NCI-H1092 treated with DMSO at 0.1 percent for 48 hours (cell line): ENCODE measurements at places on chromosomes 11 and 22.
A peak's percentile ranks its signal among the peaks of the same experiment; 100 is the strongest.

GRCh38 chr11:97269527-97269926 is 879.7 kb downstream of the JRKL start:
- DNase-seq = no peak

DNA sequence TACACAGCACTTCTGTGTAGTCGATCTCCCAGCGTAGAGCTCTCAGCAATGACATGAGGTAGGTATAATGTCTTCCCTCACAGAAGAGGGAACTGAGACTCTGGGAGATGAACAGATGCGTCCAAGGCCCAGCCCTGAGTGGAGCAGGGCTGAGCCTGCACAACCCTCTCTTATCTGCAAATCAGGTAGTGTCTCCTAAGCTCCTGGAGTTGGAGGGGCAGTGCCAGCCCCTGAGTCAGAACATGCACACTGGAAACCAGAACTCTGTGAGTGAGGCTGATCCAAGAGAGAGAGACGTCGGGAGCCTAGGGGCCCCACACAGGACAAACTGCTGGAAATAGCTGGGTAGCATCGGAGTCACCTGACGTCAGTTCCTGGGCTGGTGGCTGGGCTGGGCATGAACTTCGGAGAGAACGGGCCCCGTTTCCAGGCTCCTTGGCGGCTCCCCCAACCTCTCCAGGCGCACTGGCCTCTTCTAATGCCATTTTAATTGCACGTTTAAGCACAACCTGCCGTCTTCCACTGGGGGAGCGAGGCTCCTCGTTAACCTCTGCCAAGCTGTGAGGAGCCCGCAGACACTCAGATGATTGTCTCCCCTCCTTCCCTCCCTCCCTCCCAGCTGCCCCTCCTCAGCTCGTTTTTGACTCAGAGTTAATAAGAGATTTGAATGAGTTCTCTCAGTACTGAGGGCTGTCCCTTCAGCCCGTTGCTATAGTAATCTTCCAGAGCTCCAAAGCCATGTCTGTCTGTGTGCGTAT is 191.2 kb upstream of the TBCEL start:
- DNase-seq = peak; percentile 40

DNA sequence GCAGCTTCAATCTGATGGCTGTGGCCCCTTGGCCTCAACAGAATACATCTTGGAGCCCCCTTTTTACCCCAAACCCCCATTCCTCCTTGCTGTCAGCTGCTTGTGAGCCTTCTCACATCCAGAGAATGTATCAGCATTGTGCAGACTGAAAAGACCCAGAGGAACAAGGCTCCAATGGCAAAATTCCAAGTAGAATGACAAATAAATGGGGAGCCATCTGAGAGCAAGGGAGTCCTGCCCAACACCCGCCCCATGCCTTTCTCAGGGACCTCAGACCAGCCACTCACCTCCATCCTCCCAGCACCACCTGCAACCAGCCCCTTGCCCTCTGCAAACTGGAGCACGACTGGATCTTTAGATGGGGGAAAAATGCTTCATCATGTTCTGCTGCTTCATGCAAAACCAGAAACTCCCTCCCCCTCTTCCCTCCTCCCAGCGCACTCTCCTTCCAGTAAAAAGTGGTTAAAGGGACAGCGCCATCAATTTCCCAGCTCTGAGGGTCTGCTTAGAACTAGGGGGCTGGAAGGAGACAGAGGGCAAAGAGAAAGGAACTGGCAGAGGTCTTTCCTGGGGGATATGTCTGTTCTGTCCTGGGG is 2.2 kb upstream of the NEFH start:
- DNase-seq = peak; percentile 57

DNA sequence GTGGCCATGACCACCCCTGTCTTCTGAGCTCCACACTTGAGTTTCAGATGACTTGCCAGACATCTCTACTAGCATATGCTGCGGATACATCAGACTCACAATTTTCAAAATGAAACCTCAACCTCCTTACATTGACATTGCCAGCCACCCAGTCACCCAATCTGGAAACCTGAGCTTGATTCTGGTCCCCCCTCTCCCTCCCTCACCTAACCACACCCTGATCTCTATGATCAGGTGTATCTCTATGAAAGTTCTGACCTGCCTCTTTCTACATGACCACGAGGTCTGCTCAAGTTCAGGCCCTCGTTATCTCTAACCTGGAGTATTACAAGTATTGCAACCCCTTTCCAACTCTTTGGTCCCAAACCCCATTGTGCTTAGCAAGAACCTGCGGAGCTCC is 254.1 kb downstream of the KIRREL3 start:
- DNase-seq = no peak

- DNase-seq = peak; percentile 76
Observed at GRCh38 chr11:99015634-99016454, 4.9 kb upstream of the CNTN5 start.

DNA sequence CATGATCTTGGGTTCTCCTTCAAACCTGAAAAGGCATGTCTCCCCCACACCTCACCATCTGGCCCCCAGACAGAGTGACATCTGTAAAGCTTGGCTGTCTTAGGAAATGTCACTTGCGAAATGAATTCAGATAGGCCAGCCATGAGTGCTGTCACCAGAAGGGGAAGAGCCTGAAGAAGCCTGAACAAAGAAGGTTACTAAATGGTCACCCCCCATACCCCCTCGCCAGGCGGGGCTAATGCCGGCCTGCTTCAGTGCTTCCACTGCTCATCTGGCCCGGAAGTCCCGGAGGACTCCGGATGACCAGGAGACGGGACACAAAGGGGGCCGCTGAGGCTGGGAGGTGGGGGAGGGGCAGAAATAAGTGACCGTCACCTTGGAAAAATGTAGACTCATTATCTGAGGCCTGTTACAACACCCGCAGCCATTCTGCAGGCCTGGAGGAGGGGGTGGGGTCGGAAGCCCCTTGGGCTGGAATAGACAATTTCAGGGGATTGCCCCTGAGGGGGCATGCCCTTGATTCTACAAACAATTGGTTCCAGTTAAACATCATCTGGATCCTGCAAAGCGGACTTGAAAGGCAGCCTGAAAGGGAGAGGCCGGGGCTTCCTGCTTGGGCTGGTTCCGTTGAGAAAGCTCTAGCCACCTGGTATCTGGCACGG is 43.2 kb downstream of the NAT10 start:
- DNase-seq = no peak

DNA sequence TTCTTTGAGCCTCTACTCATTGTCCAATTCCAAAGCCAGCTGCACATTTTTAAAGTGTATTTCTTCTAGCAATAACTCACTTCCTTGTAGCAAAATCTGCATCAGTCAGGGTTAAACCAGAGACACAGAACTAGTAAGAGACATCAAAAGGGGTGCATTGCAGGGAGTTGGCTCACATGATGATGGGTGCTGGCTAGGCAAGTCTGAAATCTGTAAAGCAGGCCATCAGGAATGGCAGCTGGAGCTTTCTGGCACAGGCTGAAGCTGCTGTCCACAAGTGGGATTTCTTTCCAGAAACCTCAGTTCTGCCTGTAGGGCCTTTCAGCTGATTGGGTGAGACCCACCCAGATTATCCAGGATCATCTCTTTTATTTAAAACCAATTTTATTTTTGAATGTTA is 698.1 kb downstream of the NTM start:
- DNase-seq = no peak

DNA sequence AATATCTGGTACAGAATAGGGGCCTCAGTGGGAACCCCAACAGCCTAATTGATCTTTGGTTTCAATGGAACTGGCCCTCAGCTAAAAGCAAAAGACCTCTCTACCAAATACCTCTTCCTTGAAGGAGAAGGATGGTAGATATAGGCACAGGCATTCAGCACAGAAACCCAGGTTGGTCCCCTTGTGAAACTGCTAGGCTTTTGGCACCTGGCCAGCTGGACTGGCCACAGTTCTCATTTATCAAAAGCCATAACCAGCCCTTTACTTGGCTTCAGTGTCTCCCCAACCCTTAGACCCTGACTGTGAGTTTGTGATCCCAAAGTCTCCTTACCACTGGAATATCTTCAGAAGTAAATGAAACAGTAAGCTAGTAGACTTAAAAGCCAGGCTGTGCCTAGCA is 152.9 kb downstream of the TENM4 start:
- no peak for DNase-seq

GRCh38 chr22:43859176-43859575 is 3.1 kb downstream of the SULT4A1 start:
- no peak for DNase-seq

- DNase-seq = no peak
Observed at GRCh38 chr22:49538006-49538405, 289.7 kb downstream of the BRD1 start.

GRCh38 chr11:88508759-88509581 is 171.4 kb upstream of the CTSC start:
- DNase-seq = peak; percentile 25

DNA sequence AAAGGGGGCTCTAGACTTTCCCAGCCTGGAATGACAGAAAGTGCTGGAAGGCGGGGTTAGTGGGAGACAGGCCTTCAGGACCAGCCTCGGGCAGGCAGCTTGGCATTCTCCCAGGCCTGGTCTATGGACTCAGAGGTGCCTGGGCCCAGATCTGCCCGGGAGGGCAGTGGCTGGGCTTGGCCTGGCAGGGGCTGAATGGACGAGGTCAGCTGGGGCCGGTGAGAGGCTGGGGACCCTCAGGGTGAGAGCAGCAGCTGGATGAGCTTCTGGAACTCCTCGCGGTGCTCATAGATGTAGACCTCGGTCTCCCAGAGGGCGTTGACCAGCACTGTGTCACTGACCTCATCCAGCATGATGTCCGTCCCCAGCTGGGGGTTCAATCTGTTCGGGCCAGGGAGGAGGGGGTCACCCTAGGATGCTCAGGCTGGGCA is 1.5 kb upstream of the BAIAP2L2 start:
- no peak for DNase-seq

DNA sequence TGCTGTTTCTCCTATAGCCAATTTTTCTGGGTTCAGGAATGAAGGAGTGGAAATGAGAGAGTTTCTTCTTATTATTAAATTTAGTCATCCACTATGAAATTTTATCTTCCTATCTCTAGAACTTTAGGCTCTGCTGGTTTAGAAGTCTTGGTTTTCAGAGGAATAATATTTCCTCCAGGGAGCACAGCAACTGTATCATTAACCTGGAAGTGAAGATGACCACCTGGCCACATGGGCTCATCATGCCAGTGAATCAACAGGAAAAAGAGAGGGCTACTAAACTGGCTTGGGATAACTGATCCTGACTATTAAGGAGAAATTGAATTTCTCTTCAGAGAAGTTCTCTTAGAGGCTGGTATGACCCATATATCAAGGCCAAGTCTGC is 44.4 kb downstream of the ADM start:
- no peak for DNase-seq

DNA sequence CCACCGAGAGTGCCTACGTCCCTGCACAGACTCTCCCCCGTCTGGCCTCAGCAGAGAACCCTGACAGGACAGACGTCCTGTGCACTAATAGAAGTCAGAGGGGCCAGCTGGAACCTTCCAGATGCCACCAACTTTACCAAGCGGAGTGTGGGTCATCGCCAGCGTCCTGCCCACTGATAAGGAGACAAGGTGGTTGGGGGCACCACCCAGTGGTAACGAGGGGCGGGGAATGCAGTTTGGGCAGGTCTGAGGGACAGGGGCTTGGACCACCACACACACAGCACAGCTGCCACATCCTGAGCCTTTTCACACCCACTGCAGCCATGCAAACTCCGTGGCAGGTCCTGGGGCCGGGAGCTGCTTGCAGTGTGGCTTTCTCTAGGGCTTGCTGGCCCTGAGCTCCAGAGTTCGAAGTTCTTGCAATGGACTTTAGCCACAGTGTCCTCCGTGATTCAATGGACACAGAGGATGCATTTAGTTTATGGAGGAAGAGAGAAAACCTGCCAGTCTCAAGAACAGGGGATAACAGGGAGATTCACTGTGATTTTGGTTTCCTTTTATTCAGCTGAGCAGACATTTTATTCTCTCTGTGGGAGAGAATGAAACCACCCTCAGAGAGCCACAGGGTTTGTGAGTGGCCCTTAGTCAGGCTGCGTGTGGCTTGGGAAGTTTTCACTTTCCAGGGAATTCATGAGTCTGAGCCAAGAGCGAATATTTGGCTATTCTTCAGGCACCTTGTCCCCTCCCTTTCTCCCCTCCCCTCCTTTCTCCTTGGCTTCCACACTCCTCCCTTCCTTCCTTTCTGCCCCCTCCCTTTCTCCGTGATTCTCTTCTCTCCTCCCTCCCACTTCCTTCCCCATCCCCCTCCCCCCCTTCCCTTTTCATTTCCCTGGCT is 13.1 kb downstream of the MRGPRG start:
- DNase-seq = no peak

DNA sequence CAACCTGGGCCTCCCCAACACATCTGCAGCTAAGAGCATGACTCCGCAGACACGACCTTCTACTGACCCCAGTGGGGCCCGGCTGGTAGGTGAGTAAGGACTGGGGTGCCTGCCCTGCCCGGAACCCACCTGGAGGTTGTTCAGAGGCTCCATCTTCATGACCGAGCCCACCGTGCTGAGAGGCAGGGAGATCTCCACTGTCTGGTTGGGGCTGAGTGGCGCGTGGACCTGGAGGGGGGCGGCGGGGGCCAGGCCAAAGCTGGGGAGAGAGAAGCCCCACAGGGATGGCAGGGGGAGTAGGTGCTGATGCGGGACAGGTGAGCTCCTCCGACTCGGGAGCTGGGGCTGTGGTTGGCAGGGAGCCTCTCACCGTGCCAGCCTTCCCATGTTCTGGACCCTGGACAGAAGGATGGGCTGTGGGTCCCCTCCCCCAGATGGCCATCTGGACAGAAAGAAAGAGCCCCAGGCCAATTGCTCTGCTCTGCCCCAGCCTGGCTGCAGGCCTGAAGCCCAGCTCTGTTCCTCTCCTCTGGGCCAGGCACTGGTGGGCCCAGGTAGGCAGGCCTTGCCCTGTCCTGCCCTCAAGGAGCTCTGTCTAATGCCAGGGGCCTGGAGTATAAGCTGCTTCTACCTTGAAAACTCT is 16.3 kb upstream of the RASL10A start:
- DNase-seq = no peak

DNA sequence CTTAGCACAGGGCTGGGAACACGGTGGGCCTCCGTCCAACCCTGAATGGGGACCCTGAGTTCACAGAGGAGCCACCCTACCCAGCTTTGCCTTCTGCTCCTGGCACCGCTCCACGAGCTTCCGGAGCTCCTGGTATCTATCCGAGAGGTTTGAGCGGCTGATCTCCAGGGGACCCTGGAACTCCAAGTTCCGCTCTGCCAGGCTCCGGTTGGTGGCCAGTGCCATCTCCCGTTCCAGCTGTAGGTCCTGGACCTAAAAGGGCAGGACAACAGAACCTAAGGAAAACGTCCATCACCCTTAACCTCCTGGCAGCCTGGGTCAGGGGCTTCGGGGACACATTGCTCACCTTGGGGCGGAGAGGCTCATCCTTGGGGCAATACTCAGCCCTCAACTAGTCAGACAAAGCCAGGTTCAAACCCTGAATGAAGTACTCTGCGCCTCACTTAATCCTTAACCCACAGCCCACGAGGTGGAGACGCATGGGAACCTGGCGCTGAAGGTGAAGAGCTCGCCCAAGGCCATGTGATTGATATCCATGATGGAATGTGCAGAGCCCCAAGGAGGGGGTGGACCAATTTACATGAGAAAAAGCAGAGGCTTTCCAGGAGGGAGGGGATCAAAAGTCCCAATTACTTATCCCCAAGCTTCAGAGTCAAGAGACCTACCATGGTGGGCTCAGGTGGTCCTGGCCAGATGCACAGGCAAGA is 27.1 kb downstream of the VPS37C start:
- no peak for DNase-seq

- DNase-seq = no peak
Observed at GRCh38 chr11:73198677-73199076, 19.4 kb upstream of the P2RY2 start.
